Lung (tissue), 17 donors: ENCODE measurements at places on chromosomes 5 and 9.

DNA sequence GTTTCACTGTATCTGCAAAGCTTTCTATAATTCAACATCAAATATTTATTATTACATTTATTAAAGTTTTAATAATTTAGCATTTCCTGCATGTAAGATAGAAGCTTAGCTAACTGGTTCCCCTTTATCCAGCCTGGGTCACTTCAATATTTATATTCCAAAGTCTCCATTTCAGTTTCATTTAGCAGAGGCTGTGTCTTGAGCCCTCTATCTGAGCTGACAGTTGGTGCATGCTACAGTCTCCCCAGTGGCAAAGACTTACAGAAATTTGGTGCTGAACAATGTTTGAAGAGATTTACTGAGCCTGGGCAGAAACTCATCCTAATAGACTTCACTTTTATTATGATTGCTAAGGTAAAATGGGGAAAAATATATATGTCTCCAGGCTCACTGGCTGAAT, 279.1 kb downstream of the TRIM32 start:
- no peaks in the 10 kb centered on the region for H3K27me3 ChIP-seq
- H3K4me3 ChIP-seq = no peak overlapping the region
- H3K27ac ChIP-seq = no peak overlapping the region
- no peak for DNase-seq
- H3K4me1 ChIP-seq = no peaks in the 10 kb centered on the region

- H3K27ac ChIP-seq = no peak overlapping the region
- no peaks in the 10 kb centered on the region for H3K36me3 ChIP-seq
- H3K4me3 ChIP-seq = no peak overlapping the region
- no peaks in the 10 kb centered on the region for H3K4me1 ChIP-seq
- no peaks in the 10 kb centered on the region for H3K27me3 ChIP-seq
Measured at GRCh38 chr5:82050955-82051354, 79.1 kb downstream of the ATG10 start.

GRCh38 chr5:68339921-68340321, 124.4 kb downstream of the PIK3R1 start:
- DNase-seq = no peak
- H3K4me1 ChIP-seq = no peaks in the 10 kb centered on the region
- H3K27ac ChIP-seq = no peak overlapping the region
- H3K36me3 ChIP-seq = no peaks in the 10 kb centered on the region
- H3K27me3 ChIP-seq = no peaks in the 10 kb centered on the region

DNA sequence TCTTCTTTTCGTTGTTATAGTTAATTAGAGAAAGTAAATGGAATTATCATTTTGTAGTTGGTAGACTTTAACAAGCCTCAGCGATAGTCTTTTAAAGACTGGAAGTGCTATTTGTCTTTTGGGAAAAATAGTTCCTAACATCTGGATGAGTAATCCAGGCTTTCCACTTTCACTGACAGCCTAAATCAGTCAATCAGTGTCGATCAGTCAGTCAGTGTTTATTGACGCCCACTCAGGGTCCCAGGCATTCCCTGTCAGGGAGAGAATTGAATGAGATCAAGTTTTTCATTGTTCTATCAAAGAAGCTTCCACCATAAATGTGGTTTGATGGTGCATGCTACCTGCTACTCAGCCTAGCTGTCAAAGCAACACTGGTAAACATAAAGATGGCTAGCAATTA, 2.6 kb downstream of the ABL1 start:
- H3K27me3 ChIP-seq = no peaks in the 10 kb centered on the region
- DNase-seq = no peak
- H3K4me3 ChIP-seq = no peak overlapping the region
- H3K4me1 ChIP-seq = peaks cover 13% of the 10 kb centered on the region
- H3K27ac ChIP-seq = no peak overlapping the region
